Dorsolateral prefrontal cortex (tissue), 122 donors: ENCODE measurements at places on chromosomes 1 and 21.

- DNase-seq, result no peak
These were observed 15.1 kb downstream of the KHDRBS1 start for GRCh38 chr1:32028746-32029145.

GRCh38 chr21:43600642-43601402 is 58.5 kb downstream of the HSF2BP start:
- no peak for DNase-seq

DNA sequence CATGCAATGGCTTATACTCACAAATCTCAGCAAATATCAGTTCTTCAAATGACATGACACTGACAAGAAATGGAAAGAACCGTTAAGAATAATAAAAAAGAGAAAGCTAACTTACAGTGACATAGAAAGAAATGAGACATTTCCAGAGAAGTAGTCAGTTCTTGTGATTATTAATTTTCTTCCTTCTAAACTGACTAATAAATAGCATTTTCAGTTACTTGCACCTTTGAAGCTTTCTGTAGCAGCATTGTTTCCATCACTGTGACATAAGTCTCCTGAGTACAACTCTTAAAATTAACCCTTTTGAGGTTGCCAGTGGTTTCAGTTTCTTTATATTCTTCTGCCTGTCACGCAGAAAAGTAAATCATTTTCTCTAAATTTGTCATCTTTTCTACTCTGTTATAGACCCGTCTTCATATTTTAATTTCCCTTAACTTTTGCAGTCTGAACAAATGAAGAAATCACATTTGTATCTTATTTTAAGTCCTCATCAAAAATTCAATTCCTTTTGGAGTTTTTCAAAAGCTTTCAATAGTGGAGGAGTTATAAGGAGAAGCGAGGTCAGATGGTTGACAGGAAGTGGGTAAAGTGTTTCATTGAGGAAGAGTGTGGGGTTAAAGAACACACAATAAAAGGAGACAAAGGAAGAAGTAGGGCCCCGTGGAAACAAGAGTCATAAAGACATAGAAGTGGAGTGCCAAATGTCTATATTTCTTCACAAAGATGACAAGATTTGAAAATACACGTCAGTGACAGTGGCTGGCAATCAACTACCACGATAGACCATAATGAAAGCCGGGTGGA is 57.9 kb upstream of the S1PR1 start:
- DNase-seq, result no peak

DNA sequence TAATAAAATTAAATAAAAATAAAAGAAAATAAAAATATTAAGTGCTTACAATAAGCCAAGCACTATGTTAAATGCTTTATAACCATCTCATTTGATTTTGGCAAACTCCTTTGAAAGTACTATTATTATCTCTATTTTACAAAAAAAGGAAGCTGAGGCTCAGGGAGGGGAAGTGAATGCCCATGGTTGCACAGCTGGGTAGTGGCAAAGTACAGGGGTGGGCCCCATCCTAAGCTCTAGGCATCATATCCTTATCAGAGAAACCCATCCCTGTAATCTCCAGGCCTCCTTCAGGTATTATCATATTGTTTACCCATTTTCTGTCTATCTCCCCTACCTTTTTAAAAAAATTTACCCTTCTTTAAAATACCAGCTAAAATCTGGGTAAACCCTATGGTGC is 2.3 kb upstream of the MED18 start:
- DNase-seq, result no peak

DNA sequence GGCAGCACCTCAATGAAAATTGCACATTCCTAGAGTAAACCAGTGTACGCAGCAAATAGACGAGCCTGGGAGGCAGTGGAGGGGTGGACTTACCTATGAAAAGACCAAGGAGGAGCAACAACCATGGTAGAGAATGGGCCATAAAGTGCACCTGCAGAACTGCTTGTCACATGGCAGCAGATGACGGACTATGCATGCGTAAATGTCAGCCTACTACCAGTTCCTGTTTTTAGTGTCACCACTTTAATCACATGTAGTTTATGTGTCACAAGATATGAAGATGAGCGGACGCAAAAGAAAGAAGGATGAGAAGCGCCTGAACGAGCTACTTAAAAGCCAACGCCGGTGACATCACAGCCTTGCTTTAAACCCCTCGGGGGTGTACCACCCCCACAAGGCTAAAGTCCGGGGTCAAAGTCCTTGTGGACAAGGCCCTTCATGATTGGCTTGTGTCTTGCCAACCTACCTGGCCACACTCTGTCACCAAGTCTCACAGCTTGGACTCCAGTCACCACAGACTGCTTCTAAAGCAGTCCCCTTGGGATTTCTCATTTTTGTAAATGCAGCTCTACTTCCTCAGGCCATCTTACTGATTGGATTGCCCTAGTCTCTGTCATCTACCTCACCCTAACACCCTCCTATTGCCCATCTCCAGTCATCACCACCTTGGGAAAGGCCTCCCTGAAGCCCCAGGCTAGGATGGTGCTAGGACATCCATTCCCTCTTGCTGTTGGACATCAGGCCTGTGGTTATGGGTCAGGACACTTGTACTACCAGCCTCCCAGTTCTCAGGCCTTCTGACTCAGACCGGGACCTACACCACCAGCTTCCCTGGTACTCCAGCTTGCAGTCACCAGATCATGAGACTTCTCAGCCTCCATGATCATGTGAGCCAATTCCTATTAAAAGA is 6.0 kb upstream of the LY9 start:
- DNase-seq, result no peak

DNA sequence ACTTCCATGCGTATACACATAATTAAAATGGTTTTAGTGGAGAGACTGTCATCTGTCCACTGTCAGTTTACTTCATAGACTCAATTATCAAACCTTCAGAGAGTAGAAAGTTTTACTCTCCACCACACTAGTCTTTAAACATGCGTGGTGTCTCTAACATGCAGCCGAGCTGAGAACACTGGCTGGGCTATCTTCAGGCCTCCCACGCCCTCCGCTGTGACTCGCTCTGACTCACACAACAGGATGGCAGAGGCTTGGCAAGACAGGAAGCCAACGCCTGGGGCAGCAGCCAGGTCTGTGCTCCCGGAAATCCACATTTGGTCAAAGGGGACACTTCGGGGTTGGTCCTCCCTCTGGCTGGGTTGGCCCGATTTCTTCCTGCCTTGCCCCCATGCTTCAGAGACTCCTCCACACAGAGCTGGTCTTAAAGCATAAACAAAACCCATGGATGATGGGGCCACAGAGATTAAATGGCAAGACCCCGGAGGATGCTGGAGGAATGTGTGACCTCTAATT is 22.7 kb upstream of the IFNGR2 start:
- DNase-seq, result peak; percentile 77

DNA sequence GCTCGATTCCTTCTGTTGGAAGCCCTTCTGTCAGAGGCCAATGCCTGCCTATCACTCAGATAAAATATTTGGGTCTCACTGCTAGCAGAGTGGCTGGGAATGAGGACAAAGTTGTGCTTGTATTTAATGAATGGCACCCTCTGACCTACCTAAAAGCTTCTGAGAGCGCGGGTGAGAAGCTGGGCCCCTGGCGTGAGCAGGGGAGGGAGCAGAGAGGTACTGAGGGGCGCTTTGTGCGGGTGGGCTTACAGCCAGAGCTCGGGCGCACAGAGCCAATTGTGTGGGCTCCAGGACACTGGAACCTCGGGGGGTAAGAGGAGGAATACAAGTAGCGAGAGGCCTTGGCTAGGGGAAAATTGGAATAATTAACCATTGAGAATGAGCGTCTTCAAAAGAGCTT is 32.3 kb downstream of the PCAT6 start:
- DNase-seq, result peak; percentile 41

DNA sequence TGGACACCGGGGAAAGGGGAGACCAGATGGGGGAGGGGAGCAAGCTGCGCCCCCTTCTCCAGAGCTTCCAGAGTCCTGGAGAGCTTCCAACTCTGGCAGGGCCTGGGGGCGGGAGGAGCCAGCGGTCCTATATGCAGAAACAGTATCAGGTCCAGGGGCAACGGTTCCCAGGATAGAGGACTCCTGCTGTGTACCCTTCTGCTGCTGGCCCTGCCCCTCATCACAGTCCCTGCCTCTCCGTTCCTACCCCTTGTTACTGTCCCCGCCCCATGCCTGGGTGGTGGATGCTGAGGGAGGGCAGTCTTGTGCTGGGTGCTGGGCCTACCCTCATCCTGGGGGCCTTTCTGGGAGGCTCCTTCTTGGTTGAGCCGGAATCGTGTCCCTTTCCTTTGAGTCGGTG is 19.2 kb upstream of the PEX10 start:
- DNase-seq, result no peak

DNA sequence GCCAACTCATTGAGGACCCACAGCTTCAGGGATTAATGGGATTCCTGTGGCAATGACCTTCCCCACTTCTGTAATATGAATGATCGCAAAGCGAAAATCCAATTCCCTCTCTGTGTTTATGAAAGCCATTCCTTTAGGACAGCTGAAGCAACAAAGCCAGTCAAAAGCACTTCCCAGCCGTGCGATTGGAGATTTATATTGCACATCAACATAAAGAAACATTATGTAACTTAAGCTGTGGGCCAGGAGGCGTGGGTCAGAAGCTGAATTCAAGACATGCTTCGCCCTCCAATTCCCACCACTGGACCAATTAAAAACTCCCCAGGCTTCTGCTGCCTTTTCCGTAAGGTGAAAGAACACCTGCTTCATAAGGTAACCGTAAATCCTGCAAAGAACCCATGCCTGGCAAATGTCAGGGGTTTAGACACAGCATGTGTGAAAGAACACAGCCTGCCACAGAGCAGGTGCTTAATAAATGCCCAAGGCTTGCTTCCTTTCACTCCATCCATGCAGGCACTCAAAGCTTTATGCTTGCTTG is 138.9 kb upstream of the SOD1 start:
- peak; percentile 51 for DNase-seq

- no peak for DNase-seq
These were observed 78.8 kb upstream of the CD1D start for GRCh38 chr1:158101927-158102326.

- DNase-seq, result no peak
These were observed 1.2 kb downstream of the LMNA start for GRCh38 chr1:156115514-156116374.

DNA sequence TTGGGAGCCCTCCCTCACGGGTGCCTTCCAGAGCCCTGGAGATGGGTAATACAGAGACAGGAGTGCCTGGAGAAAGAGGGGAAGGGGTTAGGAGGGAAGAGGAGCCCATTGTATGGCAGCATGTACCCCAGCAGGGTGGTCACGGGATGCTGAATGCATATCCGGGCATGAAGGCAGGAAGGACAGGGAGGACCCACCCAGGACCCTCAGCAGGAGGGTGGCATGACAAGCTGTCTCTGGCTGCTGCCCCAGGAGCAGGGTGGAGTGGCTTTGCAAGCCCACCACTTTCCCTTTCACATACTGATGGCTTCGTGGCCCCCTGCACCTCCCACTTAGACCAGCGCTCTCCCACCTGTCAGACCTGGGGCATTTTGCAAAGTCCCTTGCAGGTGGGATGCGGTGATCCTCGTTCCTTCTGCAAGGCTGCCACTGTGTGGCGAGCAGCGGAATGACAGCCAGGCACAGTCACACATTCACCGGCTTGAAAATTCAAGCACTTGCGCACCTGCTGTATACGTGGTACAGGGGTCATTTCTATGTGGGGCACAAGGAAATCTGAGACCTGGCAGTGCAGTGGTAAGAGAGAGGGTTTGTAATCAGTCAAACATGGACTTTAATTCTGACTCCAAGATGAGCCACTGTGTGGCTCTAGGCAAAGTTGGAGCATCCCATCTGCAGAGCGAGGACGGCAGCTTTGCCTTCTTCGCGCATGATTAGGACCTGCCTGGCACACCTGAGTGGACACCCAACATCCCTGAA is 53.2 kb upstream of the TMEM51 start:
- peak; percentile 52 for DNase-seq

DNA sequence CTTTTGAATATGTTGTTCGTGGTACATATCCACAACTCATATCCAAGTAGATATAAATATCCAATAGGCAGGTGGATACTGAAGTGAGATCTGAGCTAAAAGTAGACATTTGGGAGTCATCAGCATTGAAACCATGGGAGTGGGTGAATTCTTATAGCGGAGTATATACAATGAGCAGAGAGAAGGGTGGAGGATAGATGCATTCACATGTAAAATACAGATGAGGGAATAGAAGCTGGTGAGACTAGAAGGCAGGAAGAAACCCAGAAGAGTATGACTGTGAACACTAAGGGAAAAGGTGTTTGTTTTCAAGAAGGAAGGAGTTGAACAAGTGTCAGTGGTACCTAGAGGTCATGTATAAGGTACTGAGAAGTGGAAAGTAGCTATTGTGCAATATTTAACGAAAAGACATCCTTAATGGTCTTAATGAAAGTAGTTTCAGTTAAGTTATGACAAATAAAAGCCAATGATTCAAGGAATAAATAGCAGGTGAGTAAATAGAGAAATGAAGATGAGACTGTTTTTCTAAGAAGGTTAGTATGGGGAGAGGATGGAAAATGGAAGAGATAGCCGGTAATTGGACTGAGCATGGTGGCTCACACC is 181.6 kb upstream of the CACYBP start:
- no peak for DNase-seq

DNA sequence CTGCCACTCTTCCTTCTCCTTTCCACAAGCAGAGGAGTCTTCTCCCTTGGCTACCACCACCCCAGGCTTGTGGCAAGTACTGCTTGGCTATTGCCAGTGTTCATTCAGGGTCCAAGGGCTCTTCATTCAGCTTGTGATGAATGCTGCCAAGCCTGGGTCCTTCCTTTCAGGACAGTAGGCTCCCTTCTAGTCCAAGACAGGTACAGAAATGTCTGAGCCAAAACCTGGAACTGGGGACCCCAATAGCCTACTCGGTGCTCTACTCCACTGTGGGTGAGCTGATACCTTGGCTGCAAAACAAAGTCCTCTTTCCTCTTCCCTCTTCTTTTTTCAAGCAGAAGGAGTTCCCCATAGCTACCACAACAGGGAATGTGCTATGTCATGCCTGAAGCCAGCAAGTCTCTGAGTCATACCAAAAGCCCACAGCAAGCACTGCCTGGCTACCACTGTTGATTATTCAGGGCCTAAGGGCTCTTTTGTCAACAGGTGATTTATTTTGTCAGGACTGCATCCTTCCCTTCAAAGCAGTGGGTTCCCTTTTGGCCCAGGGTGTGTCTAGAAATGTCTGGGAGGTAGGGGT is 268.9 kb downstream of the HHAT start:
- DNase-seq, result no peak

DNA sequence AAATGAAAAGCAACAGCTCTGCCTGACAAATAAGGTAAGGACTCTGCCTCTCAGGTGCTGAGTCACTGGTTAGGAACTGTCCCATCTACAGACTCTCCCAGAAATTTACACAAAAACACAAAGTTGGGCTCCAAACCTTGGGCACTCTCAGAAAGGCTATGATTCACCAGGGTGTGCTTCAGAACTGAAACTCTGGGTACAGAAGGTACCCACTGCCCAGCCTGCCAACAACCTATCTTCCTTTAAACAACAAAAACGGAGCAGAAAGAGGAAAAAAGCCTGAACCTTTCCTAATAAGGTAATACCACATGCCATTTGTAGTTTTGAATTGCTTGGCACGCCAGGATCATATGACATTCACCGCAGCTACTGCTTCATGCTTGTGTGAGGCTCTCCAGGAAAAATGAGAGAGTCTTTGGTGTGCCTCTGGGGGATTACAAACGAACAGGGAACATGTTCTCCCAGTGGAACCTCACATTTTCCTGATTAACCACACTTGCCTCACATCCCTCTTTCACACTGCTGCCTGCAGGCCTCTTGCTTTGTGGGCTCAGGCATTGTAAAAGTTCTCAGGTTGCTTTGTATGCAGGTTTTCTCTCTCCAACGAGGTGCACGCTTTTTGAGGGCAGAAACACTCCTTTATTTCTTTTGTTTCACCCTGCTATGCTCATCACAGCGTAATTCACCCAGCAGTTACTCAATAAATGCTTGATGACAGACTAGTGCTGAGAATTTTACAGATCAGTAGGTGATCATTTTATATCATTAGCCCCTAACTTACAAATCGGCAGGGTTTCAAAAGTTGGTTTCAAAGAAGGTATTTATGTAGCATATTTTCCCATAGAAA is 65.1 kb downstream of the GADD45A start:
- no peak for DNase-seq
